ENCODE measurements at places on chromosomes 6 and 20. TPM values are rescaled to one million over a fixed set of nuclear protein-coding genes. Genes with fewer than 3 reads are reported as not detected.

Gene OXT
- not detected for total RNA-seq

DNA sequence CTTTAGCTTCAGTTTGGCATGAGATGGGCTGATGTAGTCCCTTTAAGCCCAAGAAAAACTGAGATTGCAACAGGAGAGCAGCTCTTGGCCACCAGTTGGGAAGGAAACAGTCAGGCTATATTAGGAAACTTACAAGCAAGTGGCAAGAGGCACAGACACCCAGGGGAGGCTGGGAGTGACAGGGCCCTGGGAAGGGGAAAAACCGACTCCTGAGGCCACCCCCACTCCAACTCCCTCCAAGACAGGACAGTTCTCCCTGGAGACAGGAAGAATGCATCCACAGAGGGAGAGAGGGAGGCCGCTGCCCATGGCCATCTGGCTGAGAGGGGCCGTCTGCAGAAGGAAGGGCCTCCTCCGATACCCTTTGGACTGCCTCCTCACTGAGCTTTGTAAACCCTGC, 20.5 kb downstream of the JPH2 start:
- H3K36me3 ChIP-seq = no peaks in the 10 kb centered on the region
- H3K27me3 ChIP-seq = no peaks in the 10 kb centered on the region
- H3K27ac ChIP-seq = no peak overlapping the region
- DNase-seq = peak; percentile 76

DNA sequence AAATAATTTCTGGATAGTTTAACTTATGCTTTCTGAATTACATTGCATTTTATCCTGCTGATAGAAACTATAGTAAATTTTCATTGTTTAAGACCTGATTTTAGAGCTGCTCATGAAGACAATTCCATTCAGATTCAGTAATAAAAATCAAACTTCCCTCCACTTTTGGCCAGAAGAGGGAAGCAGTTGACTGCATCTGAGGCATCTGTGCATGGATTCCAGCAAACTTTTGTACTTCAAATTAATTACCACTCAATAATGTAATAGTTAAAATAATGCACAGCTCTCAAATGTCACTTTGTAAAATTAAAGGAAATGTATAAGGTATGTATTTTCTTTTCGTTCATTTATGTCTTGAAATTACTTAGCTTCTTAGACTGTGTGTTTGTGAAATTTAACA, 64.2 kb upstream of the SLC35B3 start:
- H3K4me1 ChIP-seq = no peaks in the 10 kb centered on the region
- H3K27me3 ChIP-seq = no peaks in the 10 kb centered on the region
- H3K4me3 ChIP-seq = no peak overlapping the region

GRCh38 chr20:36421641-36422040, 115.5 kb downstream of the DLGAP4 start:
- H3K27me3 ChIP-seq = peaks cover 2% of the 10 kb centered on the region
- no peak for DNase-seq
- H3K36me3 ChIP-seq = no peaks in the 10 kb centered on the region
- no peak overlapping the region for H3K4me3 ChIP-seq
- H3K4me1 ChIP-seq = no peaks in the 10 kb centered on the region

DNA sequence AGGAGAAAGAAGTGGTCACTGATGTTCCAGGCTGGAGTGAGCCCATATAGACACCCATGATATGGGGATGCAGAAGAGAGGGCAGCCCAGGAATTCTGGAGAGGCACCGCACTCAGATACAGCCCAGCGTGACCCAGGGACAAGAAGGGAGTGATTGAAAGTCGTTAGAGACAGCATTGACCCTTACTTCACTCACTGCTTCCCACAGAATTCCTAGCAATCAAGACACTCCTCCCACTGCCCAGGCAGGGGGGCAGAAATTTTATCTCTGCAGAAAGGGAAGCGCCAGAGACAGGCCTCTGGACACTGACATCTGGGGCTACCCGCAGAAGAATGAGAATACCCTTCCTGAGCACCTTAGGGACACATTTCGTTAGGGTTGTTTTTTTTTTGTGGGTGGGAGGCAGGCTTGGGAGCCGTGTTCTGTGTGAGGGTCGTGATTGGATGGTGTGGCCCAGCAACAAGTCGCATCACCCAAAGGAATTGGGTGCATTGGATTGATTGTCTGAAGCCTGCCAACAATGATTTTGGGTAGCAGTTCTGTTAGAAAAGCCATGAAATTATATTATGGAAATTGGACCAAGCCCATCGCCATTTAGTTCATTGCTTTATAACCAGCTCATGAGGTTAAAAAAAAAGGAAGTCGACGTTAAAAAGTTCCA, 45.9 kb upstream of the MAP3K4 start:
- H3K4me3 ChIP-seq = no peak overlapping the region
- H3K27ac ChIP-seq = no peak overlapping the region
- H3K27me3 ChIP-seq = no peaks in the 10 kb centered on the region
- H3K36me3 ChIP-seq = no peaks in the 10 kb centered on the region

- DNase-seq = no peak
- peaks cover 8% of the 10 kb centered on the region for H3K36me3 ChIP-seq
- no peak overlapping the region for H3K4me3 ChIP-seq
Measured at GRCh38 chr6:31357886-31358285, 907 bp upstream of the HLA-B start.

DNA sequence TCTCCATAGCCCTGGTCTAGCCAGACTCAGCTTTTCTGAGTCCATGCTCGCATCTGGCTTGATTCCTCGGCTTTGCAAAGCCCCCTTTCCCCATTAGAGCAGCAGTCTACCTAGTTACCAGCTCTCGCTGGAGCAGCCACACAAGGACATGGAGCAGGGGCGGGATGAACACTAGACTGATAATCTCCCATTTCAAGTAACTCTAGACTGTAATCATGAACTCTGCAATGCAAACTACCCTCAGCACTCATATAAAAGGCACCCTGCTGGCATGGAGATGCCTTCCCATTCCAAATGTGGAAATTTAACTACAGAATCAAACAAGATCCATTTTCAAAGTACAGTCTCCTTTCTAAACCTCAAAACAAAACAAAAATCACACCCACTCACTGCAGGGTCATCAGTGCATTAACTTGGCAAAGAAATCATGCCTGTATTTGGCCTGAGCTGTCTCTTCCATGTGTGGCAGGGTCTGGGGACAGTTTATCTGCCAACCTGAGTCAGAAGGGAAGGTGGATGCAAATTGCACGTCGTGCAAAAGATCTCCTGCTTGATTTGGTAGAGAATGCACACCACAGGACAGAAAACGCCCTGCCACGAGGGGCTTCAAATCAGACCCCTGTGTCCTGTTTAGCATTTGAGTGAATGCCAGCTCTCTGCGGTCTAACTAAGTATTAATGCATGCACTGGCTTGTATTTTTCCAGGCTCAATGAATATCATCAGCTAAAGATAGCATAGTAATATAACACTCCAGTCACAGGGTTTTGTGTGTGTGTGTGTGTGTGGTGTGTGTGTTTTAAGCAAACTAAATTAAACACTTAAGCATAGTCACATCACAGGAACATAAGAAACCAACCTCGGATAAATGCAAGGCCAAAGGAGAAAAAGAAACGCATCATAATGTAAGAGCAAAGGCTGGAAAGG, 85.3 kb downstream of the MYLK4 start:
- H3K4me1 ChIP-seq = no peaks in the 10 kb centered on the region
- no peaks in the 10 kb centered on the region for H3K27me3 ChIP-seq
- H3K27ac ChIP-seq = no peak overlapping the region
- DNase-seq = peak; percentile 55
- no peaks in the 10 kb centered on the region for H3K36me3 ChIP-seq

GRCh38 chr20:21396599-21397340, 556 bp downstream of the NKX2-4 start:
- no peak overlapping the region for H3K27ac ChIP-seq
- no peak for DNase-seq
- no peaks in the 10 kb centered on the region for H3K36me3 ChIP-seq
- no peak overlapping the region for H3K4me3 ChIP-seq
- H3K4me1 ChIP-seq = no peaks in the 10 kb centered on the region
- H3K27me3 ChIP-seq = peaks cover 61% of the 10 kb centered on the region
